ENCODE measurements at places on chromosomes 7 and 10.

GRCh38 chr7:13908667-13909397 lies 80.6 kb downstream of the ETV1 start:
- no peak for DNase-seq

DNA sequence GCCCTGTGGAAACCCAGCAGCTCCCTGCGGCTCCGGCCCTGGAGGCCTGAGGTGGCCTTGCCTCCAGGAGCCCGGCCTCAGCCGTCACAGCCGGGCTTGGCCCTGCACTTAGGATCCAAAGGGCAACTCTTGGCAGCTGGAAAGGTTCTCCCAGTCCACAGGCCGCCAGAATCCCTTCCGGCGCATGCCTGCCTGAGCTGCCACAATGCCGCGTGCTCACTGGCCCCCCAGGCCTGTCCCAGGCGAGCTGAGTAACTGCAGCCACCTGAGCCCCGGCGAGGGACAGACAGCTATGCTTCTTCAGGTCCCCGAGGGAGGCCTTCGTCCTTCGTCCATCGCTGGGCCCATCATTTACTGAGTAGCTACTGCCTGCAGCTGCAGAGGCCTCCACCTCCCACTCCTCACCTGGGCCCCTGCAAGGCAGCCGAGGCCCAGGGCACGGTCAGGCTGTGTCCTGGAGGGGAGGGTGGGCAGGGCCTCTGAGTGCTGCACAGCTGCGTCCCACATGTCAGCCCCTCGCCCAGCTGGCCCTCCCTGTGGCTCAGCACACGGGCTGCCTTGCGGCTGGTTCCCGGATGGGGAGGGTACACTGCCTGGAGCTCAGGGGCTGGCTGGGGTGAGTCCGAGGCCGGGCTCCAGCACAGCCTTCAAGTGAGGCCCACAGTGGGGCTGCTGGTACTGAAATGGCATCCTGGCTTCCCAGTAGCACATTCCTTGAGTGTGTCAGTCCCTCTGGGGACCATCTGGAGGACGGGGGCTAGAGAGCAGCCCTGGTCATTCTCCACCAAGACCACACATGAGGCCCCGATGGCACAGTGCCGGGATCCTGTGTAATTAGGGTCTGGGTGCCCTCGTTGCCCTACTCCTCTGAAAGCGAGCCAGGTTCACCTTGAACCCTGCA lies 172.5 kb downstream of the ELFN1 start:
- DNase-seq: no peak

DNA sequence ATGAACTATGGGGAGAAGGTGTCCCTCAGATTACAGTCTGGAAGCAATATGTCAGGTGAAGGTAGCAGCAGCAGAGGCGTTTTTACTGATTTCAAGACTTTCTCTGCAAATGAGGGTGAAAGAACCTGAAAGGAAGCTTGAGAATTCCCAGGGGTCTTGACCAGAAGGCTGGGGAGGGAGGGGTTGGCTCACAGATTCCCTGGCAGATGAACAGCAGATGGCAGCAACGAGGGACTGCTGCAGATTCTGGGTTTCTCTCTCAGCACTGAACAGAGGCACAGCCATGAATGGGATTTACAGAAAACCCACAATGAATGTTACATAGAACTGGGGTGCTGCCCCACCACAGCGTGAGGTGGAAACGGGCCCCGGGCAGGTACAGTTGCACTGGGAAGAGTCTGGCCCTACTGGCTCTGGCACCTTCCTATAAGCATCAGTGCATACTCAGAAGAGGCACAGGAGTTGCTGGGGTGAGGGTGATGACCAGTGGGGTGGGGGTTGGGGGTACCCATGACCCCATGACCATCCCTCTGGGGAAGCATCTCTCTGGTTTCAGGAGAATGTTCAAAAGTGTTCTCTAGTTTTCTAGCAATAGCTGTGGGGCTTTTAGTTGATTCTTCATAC lies 317.8 kb downstream of the SH2D4B start:
- peak; percentile 2 for DNase-seq

- DNase-seq: no peak
Observed at GRCh38 chr10:11478807-11479206, 132.6 kb downstream of the USP6NL start.

DNA sequence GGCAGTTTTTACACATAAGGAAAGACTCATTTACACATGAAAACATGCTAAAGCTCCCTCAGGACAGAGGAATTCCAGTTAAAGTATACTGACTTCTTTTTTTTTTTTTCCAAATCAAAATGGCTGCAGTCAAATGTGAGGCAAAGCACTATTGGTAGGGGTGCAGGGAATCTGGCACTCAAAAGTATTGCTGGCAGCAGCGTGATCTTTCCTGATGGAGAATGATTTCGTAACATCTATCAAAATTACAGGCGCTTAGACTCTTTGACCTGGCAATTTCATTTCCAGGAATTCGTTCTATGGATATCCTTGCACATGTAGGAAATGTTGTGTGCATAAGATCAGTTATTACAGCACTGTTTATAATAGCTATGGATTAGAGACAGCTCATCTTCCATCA lies 65.7 kb downstream of the VSTM4 start:
- DNase-seq: no peak

DNA sequence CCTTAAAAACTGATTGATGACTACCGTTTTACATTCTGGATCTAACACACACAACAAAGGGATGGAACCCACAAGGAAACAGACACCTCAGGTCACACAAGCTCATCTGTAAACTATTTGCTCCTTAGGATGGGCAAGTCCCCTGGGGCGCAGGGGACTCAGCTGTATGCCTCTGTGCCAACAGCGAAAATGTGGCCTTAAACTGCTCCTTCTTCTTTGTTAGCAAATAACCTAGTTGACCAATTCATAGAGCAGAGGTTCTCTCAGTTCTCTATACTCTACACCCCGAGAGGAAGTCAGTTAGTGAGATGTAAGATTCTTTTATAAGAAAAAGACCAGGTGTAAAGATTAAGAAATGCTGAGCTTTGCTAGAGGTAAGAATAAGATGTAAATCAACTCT lies 181.9 kb upstream of the PRSS58 start:
- no peak for DNase-seq

DNA sequence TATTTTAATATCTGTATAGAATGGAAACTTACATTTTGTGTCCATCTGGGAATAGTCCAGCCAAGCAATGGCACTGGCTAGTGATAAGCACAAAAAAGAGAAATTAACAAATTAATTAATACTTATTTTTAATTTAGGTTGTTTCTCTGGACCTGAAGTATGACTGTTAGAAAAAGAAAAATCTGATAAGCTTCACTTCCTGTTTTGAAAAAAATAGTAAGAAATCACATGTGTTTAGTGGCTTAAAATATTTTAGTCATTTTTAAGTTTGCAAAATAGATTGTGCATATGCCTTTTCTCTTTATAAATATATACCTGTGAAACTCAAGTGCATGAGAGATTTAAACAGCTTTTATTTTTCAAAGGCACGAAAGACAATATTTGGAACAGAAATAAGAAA lies 50.1 kb upstream of the CREB5 start:
- no peak for DNase-seq

GRCh38 chr7:66542528-66543269 lies 86.0 kb upstream of the KCTD7 start:
- DNase-seq: no peak

GRCh38 chr10:119138346-119139306 lies 26.9 kb downstream of the SFXN4 start:
- DNase-seq: no peak

DNA sequence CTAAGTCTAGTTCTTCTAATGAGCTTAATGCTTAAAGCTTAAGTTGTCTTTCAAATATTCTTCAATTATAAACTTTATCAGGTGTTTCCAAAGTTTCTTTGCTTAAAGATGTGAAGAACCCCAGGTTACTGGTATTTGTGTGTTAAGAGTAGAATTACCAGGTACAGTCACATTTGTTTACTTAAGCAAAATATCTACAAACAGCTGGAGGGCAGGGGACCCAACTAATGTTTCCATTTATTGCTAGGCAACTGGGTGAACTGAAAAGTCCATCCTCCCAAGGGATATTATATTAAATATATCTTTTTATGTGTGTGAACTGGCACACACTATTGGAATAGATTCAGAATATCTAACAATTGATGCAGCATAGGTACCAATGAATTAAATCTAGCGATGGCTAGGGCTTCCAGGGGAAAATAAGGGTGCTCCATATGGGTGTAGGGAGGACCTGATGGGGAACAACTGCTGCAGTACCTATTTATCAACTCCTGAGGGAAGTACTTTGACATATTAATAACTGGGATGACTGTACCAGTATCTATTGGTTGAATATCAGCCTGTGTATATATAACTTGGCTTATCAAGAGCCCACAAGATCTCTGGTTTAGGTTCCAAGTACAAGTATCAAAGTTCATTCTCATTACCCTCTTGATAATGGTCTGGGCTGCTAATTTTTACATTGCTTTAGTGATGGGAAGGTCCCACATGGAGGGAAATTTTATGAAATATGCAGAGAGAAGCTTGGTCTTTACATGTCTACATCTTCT lies 10.3 kb upstream of the AGR3 start:
- DNase-seq: no peak

DNA sequence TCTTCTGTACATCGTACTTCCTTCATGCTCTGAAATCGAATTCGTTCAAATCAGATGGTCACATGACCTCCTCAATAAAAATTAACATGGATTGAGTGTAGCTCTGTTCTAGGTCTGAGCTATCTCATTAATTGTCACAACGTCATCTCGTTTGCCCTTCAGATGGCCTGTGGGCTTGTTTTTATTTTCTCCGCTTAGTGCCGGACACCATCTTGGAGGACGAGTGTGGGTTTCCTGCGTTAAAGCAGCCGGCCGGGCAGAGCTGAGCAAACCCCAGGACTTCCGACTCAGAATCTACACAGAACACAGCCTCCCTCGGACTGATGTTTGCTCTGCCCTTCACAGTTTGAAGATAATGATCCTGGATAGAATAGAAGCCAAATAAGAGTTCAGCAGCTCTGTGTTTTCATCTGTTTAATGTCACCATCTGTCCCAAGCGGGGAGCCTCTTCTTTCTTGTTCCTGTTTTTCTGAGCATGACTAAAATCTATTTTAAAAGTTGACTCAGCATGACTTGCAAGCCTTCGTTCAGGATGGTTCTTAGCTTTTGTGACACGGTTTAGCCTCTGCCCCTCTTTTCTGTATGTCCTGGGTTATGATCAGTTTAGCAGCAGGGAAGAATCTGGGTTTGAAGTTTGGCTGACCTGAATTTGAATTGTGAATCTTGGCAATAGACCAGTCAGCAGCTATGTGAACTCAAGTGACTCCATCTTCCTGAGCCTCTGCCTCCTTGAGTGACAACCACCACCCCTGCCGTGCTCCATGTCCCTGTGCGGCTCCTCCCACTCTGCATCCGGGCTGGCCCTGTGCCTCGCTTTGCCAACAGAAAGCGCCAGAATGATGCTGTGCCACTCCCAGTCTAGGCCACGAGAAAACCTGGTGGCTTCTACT lies 30.6 kb upstream of the GALNTL5 start:
- DNase-seq: peak; percentile 47

GRCh38 chr10:95569368-95569767 lies 8.2 kb upstream of the SORBS1 start:
- DNase-seq: no peak

GRCh38 chr10:51748959-51749358 lies 49.6 kb upstream of the CSTF2T start:
- no peak for DNase-seq

DNA sequence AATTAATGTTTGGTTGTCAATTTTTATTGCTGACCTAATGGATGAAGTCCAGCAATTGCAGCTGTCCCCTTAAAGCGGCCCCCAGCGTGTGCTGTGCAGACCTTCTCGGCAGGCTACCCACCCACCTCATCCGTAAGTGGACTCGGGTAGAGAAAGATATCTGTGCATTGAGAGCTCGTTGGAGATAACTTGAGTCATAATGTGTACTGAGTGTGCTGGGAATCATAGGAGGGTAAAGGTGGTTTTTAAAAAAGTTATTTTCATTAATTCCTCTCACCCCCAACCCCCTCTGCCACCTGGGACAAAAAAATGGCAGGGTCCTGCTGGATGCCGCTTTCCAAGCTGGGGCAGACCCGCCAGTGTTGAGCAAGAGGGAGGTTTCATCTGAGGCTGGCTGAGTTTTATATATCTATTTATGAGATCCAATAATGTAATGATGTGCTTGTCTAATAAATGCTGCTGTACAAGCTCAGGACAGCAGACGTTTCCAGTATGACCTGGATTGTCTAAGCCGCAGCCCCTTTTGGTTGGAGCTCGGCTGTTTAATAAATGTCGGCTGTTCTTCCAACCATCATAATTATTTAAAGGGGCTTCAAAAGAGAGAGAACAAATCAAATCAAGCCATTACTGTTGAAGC lies 119.1 kb downstream of the NKX6-2 start:
- DNase-seq: no peak

DNA sequence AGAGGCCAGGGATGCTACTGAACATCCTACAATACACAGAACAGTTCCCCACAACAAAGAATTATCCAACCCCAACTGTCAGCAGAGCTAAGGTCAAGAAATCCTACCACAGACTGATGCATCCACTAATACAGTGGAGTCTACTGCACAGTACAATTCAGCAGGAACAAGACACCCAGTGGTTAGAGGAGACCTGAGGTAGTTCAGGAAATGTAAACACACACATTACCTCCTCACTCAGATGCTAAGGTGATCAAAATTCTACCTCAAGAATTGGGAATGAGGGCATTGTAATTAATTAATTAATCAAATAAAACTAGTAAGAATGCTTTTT lies 91.4 kb downstream of the ZFAND4 start:
- DNase-seq: no peak

- DNase-seq: no peak
Observed at GRCh38 chr7:71679480-71679879, 547.5 kb downstream of the GALNT17 start.

DNA sequence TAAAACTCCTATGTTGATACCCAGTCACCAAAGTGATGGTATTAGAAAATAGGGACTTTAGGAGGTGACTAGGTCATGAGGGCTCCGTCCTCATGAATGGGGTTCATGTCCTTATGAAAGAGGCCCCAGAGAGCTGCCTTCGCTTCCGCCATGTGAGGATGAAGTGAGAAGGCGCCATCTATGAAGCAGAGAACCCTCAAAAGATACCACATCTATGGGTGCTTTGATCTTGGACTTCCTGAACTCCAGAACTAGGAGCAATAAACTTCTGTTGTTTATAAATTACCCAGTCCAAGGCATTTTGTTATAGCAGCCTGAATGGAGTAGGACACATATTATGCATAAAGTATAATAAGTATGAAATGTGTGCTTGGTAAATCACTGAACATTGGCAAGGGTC lies 8.1 kb upstream of the PDSS1 start:
- DNase-seq: no peak

DNA sequence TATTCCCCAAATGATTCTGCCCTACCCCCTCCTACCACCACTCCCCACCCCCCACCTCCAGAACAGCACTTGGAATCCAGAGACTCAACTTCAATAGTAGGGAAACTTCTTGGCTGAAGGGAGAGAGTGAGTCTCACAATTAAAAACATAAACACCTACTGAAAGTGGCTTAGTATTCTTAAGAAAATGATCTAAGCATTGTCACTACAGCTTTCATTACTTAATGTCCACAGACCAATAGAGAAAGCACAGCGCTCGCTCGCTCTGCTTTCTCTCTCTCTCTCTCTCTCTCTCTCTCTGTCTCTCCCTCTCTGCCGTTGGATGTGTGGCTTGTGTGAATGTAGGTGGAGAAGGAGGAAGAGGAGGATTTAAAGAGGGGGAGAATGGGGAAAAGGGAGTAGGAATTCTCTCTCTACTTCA lies 1.5 kb upstream of the SEMA3A start:
- no peak for DNase-seq

All from hepatic stellate cell (primary cell).